Effector memory CD8-positive, alpha-beta T cell (primary cell): ENCODE measurements at places on chromosomes 4 and X.

DNA sequence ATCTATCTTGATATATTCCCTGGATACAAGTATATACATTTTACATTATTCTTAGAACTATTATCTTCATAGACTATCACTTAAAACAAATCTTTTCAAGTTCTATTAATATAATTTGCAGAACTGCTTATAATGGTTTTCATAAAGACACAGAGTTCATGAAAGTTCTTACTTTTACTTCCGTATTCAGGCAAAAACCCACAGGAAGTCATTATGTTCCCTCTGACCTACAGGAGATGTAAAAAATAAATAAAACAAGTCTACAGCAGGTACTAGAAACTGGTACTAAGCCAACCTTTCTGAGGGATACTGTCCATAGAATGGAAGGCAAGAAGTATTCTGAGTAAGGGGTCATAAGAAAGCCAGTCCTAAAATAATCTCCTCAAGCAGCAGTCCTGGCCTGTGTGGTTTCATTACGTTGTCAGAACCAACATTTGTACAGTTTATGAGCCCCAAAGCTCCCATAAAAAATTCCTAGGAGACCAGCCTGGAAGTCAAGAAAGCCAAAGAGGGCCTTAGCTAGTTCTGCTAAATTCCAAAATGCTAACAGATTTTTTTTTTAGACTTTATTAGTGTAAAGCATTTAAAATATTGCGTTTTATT lies 68.6 kb downstream of the CAMK2D start:
- DNase-seq = no peak

DNA sequence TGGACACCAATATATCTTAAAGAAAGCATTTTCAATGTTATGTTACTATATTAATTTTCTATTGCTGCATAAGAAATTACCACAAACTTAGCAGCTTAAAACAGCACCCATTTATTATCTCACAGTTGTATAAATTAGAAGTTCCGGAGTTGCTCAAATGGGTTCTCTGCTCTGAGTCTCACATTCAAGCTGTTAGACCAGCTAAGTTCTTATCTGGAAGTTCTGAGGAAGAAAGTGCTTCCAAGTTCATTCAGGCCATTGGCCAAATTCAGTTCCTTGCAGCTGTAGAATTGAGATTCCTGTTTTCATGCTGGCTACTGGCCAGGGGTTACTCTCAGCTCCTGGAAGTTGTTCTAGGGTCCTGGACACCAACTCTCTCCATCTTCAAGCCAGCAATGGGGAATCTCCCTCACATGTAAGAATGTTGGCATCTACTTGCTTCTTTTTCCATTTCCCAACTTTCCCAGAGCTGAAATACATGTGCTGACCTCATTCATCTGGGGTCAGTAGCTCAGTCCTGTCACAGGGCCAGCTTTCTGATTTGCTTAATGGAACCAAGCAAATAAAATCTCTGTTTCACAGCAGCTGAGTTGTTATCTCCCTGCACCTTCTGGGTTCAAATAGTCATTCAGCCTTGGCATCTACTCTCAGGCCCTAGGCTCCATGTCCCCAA lies 99.6 kb upstream of the INTU start:
- no peak for DNase-seq

DNA sequence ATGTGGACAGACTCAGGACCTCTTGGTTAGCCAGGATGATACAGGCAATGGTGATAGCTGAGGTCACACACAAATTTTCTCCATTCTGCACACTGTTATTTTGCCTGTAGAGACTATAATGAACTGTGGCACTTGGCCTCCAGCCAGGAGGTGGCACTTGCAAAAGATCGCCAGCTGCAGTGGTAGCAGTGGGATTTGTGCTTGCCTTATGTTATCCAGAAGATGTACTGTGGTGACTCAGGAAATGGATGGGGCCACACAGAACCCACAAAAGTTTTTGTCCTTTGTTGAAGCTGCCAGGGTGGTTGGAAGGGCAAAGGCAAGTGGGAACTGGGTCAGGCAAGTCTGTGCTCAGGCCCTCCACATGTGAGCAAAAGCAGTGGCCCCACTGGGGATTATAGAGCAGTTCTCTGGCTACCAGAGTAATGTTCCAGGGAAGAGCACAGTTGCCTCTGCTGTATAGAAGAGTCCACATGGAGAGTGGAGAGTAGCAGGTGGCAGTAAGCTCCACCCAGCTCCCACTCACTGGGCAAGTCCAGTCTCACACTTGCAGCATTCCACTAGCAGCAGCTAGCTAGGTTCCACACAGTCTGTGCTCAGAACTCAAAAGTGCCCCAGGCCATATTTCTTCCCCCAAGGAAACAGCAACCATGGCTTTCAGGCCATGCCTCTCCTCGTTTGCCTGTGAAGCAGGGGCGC lies 5.9 kb upstream of the C4orf17 start:
- DNase-seq = no peak

GRCh38 chrX:46750889-46751288 lies 8.0 kb downstream of the SLC9A7 start:
- DNase-seq = no peak

DNA sequence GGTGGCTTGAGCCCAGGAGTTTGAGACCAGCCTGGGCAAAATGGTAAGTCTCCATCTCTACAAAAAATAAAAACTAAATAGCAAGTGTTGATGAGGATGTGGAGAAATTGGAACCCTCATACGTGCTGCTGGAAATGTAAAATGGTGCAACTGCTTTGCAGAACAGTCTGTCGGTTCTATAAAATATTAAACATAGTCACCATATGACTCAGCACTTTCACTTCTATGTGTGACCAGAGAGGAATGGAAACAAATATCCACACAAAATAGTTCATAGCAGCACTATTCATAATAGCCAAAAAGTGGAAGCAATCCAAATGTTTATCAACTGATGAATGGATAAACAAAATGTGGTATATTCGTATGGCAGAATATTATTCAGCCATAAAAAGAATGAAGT lies 60.8 kb upstream of the FMR1 start:
- no peak for DNase-seq

- DNase-seq = peak; percentile 25
Observed at GRCh38 chrX:13658602-13659001, 5.7 kb downstream of the TCEANC start.

DNA sequence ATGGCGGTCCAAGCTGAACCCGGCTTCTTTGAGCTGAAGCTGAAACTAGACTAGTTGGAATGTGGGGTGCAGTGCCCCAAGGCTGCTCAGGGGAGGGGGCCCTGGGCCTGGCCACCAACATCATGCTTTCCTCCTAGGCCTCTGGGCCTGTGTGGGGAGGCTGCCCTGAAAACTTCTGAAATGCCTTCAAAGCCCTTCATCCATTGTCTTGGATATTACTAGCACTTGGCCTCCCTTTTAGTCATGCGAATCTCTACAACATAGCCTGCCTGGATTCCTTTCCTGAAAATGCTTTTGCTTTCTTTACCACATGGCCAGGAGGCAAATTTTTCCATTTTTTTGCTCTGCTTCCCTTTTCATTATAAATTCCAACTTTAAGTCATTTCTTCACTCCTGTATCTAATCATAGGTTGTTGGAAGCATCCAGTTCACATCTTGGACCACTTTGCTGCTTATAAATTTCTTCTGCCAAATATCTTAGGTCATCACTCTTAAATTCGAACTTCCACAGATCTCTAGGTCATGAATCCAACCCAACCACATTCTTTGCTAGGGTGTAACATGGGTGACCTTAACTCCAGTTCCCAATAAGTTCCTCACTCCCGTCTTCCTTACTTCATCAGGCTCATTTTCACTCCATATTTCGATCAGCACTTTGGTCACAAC lies 103.4 kb downstream of the DDIT4L start:
- DNase-seq = no peak

DNA sequence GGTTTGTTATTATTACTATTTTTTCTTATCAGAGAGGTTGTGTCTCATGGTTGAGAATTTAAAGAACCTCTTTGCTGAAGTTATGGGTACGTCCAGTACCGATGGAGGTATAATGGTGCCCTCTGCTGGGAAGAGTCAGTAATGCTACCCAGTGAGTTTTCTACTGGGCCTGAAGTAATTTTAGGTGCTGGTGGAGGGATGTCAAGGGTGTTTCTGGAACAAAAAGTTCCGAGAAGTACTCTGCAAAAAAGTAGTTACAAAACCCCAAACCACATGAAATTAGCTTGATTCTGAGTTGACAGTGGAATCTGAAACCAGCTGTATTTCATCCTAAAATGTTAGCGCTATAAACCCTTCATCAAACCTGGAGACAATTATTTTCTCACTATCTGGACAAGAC lies 102.5 kb upstream of the MID1 start:
- DNase-seq = peak; percentile 0
